ENCODE measurements at places on chromosomes 7 and 10. TPM values are rescaled to one million over a fixed set of nuclear protein-coding genes. Genes with fewer than 3 reads are reported as not detected.

The CPA5 gene
- polyA plus RNA-seq: 0.15 TPM

The FXYD4 gene
- not detected for polyA plus RNA-seq

The SLC26A4 gene
- 0.12 TPM for polyA plus RNA-seq

The SLC26A5 gene
- polyA plus RNA-seq: not detected

The CRHR2 gene
- not detected for polyA plus RNA-seq

The MPP7 gene
- polyA plus RNA-seq: 1.8 TPM

The POMZP3 gene
- polyA plus RNA-seq: 3.2 TPM

The LRIT1 gene
- polyA plus RNA-seq: not detected

The ENKUR gene
- not detected for polyA plus RNA-seq

GRCh38 chr10:30000802-30001571, 58.4 kb downstream of the JCAD start:
- peak; percentile 9 for DNase-seq

DNA sequence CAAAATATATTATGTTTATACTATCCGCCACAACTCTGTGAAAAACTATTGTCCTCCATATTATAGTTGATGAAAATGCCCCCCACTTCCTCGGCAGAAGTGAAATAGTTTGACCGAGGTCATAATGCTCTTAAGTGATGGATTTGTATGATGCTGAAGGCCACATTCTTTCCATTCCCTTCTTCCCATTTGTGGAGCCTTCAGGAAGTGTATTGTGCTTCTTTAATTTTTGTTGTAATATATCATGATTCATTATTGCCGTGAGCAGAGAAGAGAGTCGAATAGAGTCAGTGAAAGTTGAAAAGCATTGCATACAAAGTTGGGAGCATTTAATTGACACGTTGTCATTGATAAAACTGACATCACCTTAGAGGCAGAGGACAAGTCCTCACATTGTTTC, 460.3 kb downstream of the SUGCT start:
- DNase-seq: no peak

DNA sequence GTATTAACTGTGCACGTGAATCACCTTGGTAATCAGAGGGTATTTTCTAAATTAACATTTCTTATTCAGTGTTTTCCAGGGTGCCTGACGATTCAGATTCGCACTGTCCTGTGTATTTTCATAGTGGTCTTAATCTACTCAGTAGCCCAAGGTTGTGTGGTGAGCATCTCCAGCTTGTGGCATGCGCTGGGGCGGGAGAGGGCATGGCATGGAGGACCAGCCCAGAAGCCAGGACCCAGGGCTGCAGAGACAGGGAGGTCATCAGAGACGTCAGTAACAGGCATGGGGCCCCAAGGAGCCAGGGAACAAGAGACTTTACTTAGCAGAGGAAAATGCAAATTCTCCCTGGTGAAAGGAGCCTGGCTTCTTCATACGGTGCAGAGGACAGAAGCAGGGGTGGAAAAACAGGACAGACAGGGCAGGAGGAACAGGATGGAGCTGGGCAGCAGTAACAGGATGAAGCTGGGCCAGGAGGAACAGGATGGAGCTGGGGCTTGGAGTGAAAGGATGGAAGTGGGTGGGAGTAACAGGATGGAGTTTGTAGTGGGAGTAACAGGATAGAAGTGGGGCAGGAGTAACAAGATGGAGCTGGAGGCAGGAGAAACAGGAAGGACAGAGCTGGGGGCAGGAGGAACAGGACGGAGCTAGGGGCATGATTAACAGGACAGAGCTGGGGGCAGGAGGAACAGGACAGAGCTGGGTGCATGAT, 110.9 kb downstream of the ADCY1 start:
- no peak for DNase-seq

GRCh38 chr7:112147793-112148361, 58.3 kb downstream of the DOCK4 start:
- no peak for DNase-seq

DNA sequence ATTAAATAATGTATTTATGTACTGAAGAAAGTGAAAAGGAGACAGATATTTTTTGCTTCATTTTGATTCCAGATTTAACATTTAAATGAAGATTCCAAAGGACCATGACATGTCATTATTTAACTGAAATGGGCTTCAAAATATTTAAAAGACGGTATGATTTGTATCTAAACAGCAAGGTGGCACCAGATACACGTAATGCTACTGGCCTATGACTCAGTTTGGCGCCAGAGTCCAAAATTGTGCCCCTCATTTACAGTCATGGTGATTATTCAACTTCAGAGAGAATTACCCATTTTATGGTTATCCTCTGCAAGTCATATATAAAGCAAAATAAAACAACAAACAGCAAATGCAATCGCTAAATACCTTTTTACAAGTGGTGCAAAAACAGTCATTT, 94.5 kb downstream of the ETV1 start:
- no peak for DNase-seq

DNA sequence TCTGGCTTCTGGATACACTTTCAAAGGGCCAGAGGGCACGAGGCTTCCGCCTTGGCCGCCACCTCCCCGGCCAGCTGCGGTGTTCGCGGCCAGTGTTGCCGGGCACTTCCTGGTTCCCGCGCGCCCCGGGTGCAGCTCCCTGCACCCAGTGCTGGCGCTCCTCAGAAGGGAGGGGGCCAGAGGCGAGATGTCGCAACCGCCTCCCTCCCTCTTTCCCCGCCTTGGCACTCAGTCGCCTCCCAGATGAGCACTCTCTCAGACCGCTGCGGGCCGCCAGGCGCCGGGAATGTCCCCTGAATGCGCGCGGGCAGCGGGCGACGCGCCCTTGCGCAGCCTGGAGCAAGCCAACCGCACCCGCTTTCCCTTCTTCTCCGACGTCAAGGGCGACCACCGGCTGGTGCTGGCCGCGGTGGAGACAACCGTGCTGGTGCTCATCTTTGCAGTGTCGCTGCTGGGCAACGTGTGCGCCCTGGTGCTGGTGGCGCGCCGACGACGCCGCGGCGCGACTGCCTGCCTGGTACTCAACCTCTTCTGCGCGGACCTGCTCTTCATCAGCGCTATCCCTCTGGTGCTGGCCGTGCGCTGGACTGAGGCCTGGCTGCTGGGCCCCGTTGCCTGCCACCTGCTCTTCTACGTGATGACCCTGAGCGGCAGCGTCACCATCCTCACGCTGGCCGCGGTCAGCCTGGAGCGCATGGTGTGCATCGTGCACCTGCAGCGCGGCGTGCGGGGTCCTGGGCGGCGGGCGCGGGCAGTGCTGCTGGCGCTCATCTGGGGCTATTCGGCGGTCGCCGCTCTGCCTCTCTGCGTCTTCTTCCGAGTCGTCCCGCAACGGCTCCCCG, at the start of gene FFAR4:
Gene FFAR4 (plus strand): TSS at position 231 of the 842 bp plus-strand sequence. CDS start 56 bp downstream, at position 287.
- no peak for DNase-seq

DNA sequence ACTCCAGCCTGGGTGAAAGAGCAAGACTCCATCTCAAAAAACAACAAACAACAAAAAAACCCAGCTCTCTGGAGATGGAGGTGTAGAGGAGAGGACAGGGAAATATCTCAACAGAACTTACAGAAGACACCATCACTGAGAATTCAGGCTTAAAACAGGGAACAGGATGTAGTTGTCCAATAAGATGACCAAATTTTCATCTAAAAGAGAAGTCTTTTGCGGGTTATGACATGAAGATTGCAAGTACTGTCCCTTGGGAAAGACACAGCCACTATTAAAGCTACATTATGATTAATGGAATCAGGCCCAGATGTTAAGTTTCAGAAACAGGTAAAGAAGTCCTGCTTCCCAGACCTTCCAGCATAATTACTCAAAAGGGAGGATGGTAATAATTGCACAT, 235.2 kb upstream of the NRP1 start:
- DNase-seq: no peak

DNA sequence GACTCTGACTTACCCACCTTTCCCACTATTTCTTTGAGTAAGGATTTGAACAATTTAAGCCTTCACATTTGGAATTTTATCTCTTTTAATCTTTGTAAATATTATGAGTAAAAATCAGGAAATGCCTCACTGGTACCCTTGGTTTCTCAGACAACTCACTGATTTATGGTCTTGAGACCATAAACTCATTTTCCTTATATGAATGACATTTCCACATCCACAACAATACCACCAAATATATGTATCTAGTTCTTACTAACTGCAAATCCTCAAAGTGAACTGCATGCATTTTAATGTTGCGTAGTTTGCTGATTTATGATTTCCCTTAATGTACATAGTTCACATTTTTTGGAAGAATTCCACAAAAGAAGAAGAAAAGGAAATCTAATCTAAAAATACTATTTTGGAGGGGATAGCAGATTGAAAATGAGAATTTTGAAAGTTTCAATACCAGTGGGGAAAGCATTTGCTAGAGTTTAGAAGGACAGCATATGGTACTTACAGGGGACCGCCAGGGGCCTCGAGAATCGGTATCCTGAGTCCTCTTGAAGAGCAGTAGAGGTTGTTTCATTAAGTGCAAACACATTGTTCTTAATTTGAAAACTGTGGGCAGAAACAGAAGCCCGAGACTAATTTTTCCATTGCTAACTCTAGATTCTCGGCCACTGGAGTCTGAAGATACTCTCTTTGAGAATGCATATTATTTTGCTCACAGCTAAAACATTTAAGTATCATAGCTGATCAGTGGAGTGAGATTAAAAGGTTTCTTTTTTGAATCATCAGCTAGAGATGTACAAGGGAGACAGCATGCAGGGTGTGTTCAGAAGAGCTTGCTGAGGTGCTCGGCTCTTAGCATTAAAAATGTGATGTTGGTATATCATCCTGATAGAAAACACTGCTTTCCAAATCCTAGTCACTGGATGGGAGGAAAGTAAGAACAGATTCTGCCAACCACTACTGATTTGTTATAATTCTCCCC, 964.0 kb downstream of the GATA3 start:
- no peak for DNase-seq

DNA sequence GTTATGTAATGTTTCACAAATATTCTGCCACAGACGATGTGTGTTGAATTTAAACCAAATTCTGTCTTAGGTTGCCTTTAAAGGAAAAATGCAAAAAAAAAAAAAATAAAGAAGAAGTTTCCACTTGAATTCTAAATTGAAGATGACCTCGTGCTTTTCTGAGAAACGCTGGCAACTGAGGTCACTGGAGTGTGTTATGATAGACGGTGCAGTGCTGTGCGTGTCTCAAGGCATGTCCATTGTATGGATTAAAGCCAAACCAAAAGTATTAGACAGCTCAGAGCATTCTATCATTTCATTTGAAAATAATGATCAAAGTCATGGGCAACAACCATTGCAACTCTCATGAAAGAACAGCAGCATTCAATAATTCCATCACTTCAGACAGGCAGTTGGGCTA, 483.9 kb downstream of the GRM8 start:
- DNase-seq: no peak

- DNase-seq: peak; percentile 99
These were observed 138.9 kb downstream of the JAZF1 start for GRCh38 chr7:28041508-28042314.

DNA sequence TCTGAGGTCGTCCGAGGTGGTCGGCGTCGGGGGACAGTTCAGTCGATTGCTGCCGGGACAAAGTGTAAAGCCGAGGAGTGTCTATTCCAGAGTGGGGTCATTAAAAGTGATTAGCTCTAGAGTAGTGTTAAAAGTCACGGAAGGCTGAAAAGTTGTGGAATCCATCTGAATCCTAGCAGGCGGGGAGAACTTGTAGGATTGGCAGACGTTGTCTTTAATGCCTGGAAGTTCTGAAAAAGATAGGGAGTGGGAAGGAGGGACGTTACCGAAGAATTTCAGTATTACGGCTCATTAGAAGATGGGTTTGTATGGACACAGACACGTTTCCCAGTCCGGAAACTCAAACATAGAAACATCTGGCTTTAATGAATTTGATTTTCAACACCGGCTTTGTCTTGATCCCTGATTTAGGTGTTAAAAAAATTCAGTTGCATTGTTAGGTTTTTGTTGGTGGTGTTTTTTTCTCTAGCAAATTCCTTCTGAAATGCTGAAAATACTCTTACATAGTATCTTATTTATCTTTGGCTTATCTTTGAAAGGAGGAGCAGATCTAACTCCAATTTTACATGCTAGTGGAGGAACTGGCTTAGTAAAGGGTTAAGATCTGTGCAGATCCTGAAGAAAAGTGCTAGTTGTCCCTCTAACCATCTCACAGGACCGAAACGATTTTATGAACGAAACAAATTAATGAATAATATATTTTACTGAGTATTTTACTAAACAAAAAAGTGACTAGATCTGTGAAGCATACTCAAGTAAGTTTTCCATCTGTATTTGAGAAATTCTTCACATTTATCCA, 900 bp downstream of the MKLN1 start:
- DNase-seq: peak; percentile 13

- no peak for DNase-seq
These were observed 1096.8 kb downstream of the KCNMA1 start for GRCh38 chr10:76540786-76541185.

GRCh38 chr10:58918887-58919286, 257.6 kb upstream of the PHYHIPL start:
- DNase-seq: no peak

DNA sequence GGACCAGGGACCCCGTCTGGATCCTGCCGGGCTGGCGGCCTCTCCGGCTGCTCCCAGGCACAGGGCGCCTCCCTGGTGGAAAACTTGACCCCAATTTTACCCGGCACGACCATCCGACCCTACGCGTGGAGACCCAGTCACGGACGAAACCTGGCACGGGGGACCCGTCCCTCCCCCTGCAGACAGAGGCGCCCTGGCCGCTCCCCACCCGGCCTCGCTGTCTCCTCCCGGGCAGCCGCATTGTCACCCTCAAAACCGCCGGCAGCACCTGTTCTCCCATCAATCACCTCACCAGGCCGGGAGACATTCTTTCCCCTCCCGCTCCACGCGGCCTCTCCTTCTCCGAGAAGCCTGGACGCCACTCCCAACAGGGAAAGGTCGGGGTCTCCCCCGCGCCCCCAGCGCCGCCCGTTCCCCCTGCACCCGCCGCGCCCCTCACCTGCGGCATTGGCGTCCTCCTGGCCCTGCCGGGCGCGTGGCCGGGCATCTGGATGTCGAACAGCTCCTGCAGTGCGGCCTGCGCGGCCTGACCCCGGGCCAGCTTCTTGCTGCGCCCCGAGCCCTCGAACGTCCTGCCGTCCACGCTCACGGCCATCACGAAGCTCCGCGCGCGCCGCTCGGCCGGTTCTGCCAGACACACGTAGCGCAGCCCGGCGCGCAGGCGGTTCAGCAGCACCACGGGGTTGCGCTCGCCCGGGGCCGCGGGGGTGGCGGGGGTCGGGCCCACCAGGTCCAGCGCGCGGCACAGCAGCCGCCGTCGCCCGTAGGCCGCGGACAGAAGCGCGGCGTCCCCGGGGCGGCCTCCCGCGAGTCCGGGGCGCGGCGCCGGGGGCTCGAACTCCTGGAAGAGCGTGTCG, 306.6 kb downstream of the WDR37 start:
- no peak for DNase-seq

- no peak for DNase-seq
These were observed 52.5 kb downstream of the AKR1B1 start for GRCh38 chr7:134406431-134406830.

DNA sequence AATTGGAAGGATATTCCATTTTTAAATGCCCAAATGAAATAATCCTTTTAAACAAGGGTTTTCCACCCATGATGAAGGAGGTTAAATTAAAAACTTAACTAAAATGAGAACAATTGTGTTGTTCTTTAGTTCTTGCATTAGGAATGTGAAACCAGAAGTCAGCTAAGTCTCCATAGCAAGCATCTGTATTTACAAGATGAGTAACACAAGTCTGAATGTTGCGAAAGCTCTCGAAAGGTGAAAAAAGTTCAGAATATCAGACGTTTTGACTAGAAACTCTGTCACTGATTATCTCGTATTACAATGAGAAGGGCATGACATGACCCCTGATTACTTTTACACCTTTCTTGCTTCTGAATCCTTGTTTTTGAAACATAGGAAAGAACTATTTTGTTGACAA, 149.6 kb downstream of the BICC1 start:
- DNase-seq: no peak
